Fibroblast of villous mesenchyme (primary cell): ENCODE measurements at places on chromosomes 4 and X. TPM values are rescaled to one million over a fixed set of nuclear protein-coding genes. Genes with fewer than 3 reads are reported as not detected.
A peak's percentile ranks its signal among the peaks of the same experiment; 100 is the strongest.

- DNase-seq: no peak
These were observed 32.8 kb upstream of the RELL1 start for GRCh38 chr4:37719021-37719420.

DNA sequence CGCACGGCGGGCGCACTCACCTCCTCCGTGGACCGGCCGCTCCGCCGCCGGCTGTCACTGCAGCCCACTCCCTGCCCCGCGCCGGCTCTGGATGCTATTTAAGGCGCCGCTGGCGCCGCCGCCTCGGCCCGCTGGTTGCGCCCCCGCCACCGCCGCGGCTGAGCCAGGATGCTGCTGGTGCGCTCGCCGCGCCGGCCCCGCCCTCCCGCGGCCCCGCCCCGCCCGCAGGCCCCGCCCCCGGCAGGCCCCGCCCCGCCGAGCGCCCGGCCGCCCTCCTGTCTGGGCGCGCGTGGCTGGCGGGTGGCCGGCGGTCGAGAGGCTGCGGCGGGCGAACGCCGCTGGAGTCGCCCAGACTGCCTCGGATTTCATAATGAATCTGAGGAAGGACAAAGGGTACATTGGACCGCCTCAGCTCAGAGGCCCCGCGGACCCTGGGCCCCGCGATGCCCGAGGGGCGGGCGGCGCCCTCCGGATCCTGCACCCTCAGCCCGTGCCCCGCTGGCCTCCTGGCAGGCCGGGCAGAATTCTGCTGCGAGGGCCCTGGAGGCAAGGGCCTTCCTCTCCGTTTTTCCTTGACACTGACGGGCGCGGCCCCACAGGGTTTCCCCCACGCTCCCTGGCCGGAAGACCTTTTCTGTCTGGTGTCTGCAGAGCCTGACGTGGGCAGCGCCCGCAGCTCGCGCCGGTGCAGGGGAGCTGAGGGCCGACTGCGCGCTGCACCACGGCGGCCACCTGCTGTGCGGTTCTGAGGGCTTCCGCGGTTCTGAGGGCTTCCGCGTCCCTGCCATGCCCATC, at the start of gene ACSL1:
TSS of gene ACSL1 (minus strand) at position 73 of the 795 bp plus-strand sequence. CDS start 22,454 bp downstream, outside the sequence.
- peak; percentile 68 for DNase-seq

DNA sequence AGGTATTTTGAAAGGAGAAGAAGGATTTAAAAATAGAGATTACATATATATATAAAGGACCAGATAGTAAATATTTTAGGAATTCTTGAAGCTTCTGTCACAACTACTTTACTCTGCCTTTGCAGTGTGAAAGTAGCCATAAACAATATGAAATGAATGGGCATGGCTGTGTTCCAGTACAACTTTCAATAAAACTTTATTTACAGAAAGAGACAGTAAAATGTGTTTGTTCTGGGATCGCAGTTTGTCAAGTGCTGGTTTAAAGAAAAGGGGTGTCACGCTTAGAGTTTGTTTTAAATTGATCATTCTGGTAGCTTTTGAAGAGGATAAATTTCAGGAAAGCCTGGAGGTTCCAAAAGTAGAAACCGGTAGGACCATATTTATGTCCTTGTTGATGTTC, 176.1 kb upstream of the HS3ST1 start:
- DNase-seq: no peak

GRCh38 chrX:29542152-29542551, 673.2 kb upstream of the MAGEB2 start:
- no peak for DNase-seq

DNA sequence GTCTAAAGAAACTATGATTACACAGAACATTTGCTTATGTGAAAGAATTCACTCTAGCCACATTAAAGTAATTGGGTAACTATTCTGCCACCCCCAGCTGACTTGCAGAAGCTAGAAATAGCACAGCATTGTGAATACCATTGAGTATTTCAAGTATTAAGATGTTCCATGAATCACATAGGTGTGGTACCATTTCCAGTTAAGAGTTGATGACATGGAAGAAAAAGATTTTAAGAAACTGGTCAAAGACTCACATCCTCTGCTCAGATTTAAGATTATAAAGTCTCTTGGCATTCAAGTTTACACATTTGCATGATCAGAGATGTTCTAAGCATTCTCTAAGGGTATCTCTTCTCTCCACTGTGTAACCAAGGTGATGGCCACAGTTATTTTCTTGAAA, 287.5 kb downstream of the CAMK2D start:
- peak; percentile 42 for DNase-seq

GRCh38 chrX:83501003-83501402, 7.1 kb upstream of the POU3F4 start:
- no peak for DNase-seq

- DNase-seq: no peak
These were observed 79.3 kb downstream of the FRAS1 start for GRCh38 chr4:78136109-78137081.

DNA sequence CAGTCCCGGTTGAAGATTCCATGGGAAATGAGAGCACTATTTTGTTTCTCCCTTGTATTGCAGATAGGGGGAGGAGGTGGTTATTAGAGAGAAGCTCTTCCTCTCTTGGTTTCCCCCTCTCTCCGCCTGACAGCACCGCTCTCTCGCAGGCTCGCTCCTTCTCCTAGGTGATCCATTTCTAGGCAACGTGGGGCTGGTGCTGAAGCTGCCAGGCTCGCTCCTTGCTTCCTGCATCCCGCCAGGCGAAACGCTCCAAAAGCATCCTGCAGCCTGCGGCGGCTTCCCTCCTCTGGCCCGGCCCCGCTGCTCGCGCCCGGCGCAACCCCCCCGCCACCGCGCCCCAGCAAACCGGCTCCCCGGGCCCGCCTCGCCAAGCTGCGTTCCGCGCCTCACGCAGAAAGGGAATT, at the start of gene GRID2:
TSS of gene GRID2 (plus strand) at position 346 of the 407 bp plus-strand sequence.
- DNase-seq: no peak

The PLCXD1 gene
- total RNA-seq: 8.2 and 13.2 TPM in 2 replicates

The KLHL34 gene
- not detected in 2 replicates for total RNA-seq

The NMU gene
- not detected in 2 replicates for total RNA-seq

The ANOS1 gene
- total RNA-seq: 1.7 and 1.9 TPM in 2 replicates
